ENCODE measurements at places on chromosomes 12 and 14. TPM values are rescaled to one million over a fixed set of nuclear protein-coding genes. Genes with fewer than 3 reads are reported as not detected.

KLC1 gene
- total RNA-seq, result 241 TPM

ATXN2 gene
- total RNA-seq, result 48.6 TPM

GRCh38 chr12:82740-83139 is 16.2 kb downstream of the IQSEC3 start:
- no peak overlapping the region for H3K27ac ChIP-seq
- no peaks in the 10 kb centered on the region for H3K4me1 ChIP-seq
- H3K36me3 ChIP-seq, result no peaks in the 10 kb centered on the region
- H3K4me3 ChIP-seq, result no peak overlapping the region

LRRC43 gene
- not detected for total RNA-seq

- no peak overlapping the region for H3K4me3 ChIP-seq
- H3K27ac ChIP-seq, result no peak overlapping the region
- no peaks in the 10 kb centered on the region for H3K36me3 ChIP-seq
- no peaks in the 10 kb centered on the region for H3K4me1 ChIP-seq
- no peaks in the 10 kb centered on the region for H3K27me3 ChIP-seq
Measured at GRCh38 chr14:66228267-66228970, 257.8 kb upstream of the CCDC196 start.

DNA sequence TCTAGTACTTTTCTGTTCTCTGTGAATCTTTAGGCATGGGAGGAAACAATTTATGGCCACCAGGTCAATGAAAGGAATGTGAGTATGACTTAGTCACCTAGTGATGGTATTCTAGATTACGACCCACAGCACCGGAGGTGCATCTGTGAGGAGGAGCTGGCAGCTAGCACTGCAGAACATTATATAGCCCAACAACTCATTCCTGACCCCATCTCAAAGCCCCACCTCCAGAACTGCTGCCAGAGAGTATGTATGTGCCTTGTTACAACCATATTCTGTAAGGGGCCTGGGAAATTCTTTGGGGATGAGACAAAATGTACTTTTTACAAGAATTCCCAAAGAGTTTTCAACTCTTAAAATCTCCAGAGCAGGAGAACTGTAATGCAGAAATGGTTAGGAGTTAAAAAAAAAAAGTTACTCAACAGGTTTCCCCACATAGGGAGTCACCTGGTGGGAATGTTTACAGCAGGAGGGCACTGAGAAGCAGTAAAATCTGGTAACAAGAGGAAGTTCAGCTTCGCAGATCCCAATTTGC is 34.9 kb upstream of the CERS5 start:
- DNase-seq, result no peak
- no peak overlapping the region for H3K4me3 ChIP-seq
- no peaks in the 10 kb centered on the region for H3K4me1 ChIP-seq
- no peaks in the 10 kb centered on the region for H3K27me3 ChIP-seq
- no peak overlapping the region for H3K27ac ChIP-seq

- H3K27ac ChIP-seq, result no peak overlapping the region
- DNase-seq, result no peak
- H3K27me3 ChIP-seq, result no peaks in the 10 kb centered on the region
- no peaks in the 10 kb centered on the region for H3K36me3 ChIP-seq
- no peak overlapping the region for H3K4me3 ChIP-seq
- H3K4me1 ChIP-seq, result no peaks in the 10 kb centered on the region
Measured at GRCh38 chr12:107042801-107043200, 50.5 kb downstream of the CRY1 start.

- no peaks in the 10 kb centered on the region for H3K4me1 ChIP-seq
- H3K36me3 ChIP-seq, result no peaks in the 10 kb centered on the region
- H3K27ac ChIP-seq, result no peak overlapping the region
- H3K4me3 ChIP-seq, result no peak overlapping the region
- H3K27me3 ChIP-seq, result peaks cover 44% of the 10 kb centered on the region
Measured at GRCh38 chr14:104633276-104634137, 28.9 kb upstream of the TMEM179 start.
